ENCODE measurements at places on chromosomes 16 and 17. TPM values are rescaled to one million over a fixed set of nuclear protein-coding genes. Genes with fewer than 3 reads are reported as not detected.

The SEPTIN12 gene
- total RNA-seq = not detected

The HOXB7 gene
- total RNA-seq = 3.3 TPM

The ST3GAL2 gene
- total RNA-seq = 49.2 TPM

The PERCC1 gene
- total RNA-seq = not detected

The KRTAP1-1 gene
- total RNA-seq = not detected

The CLEC19A gene
- total RNA-seq = not detected

The TEX14 gene
- total RNA-seq = 0.05 TPM

The SYCE1L gene
- total RNA-seq = not detected

The TEKT5 gene
- total RNA-seq = not detected

The TBKBP1 gene
- 9.6 TPM for total RNA-seq

The CHCT1 gene
- not detected for total RNA-seq

The CLCN7 gene
- 73.9 TPM for total RNA-seq

The CES5A gene
- total RNA-seq = not detected

The ACBD4 gene
- 3.5 TPM for total RNA-seq

The SLC13A2 gene
- not detected for total RNA-seq

The CHST6 gene
- total RNA-seq = 4.5 TPM

The C17orf75 gene
- total RNA-seq = 16.7 TPM

The TANC2 gene
- 58.7 TPM for total RNA-seq

The C16orf96 gene
- total RNA-seq = not detected

The PAM16 gene
- total RNA-seq = 13.3 TPM

The SLC5A11 gene
- not detected for total RNA-seq

The HOXB3 gene
- 5.6 TPM for total RNA-seq

The C16orf86 gene
- 2.2 TPM for total RNA-seq

The NSMCE1 gene
- total RNA-seq = 71.6 TPM

The DBNDD1 gene
- 3.5 TPM for total RNA-seq

The TEX19 gene
- not detected for total RNA-seq

The ZNF423 gene
- under 0.01 TPM for total RNA-seq

The GPRC5B gene
- 18.7 TPM for total RNA-seq

The VMO1 gene
- not detected for total RNA-seq

The KRT34 gene
- total RNA-seq = 0.89 TPM

The KRTAP4-6 gene
- not detected for total RNA-seq

The EFNB3 gene
- 0.23 TPM for total RNA-seq

The RNF135 gene
- total RNA-seq = 6.8 TPM

The KRTAP9-2 gene
- not detected for total RNA-seq

The TPSB2 gene
- total RNA-seq = not detected

The EPX gene
- not detected for total RNA-seq

The BIRC5 gene
- 4.8 TPM for total RNA-seq

The DUSP3 gene
- total RNA-seq = 78.0 TPM

The SLC52A1 gene
- under 0.01 TPM for total RNA-seq

The MT1G gene
- total RNA-seq = not detected

The ABI3 gene
- total RNA-seq = not detected

The CD68 gene
- 5.6 TPM for total RNA-seq
